ENCODE measurements at places on chromosomes 5 and 9. TPM values are rescaled to one million over a fixed set of nuclear protein-coding genes. Genes with fewer than 3 reads are reported as not detected.

GRCh38 chr9:32881948-32882347 is 98.6 kb downstream of the TMEM215 start:
- no peak overlapping the region for H3K27ac ChIP-seq
- no peaks in the 10 kb centered on the region for H3K36me3 ChIP-seq
- H3K4me1 ChIP-seq: no peaks in the 10 kb centered on the region
- H3K4me3 ChIP-seq: no peak overlapping the region
- no peak for DNase-seq

The AIF1L gene
- total RNA-seq: 27.3 TPM

The CCDC180 gene
- 0.98 TPM for total RNA-seq

DNA sequence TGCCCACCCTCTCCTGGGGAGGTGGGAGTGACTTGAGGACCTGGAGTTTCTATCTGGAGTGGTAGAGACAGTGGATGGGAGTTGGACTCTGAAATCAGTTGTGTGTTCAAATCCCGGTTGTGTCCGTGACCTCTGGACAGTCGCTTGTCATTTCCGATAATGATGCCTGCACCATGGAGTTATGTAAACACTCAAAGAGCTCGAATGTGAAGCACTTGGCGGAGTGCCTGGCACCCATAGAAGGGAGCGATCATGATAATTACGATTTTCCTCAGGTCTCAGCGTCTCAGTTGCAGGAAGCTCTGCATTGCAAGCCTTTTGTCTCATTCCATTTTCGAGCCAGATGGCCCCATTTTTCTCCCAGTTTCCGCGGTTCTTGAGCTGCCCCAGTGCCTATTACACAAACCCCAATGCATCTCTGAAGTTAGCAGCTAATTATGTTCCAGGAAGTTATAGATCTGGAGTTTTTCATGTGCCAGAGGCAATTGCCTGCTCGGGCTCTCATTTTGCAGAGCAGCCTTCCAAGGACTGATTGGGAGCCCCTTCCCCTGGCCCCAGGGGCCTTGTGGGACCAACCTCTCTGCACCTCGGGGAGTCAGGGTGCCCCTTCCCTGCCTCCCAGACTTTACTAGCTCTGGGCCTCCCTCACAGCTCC is 175.5 kb upstream of the MVB12B start:
- peak; percentile 32 for DNase-seq
- no peak overlapping the region for H3K27ac ChIP-seq
- H3K4me1 ChIP-seq: no peaks in the 10 kb centered on the region
- H3K36me3 ChIP-seq: no peaks in the 10 kb centered on the region
- no peak overlapping the region for H3K4me3 ChIP-seq

- peak overlapping the region; percentile 81 for H3K4me3 ChIP-seq
- H3K36me3 ChIP-seq: no peaks in the 10 kb centered on the region
- H3K27ac ChIP-seq: peak overlapping the region; percentile 74
- DNase-seq: peak; percentile 60
- H3K4me1 ChIP-seq: peaks cover 19% of the 10 kb centered on the region
- H3K27me3 ChIP-seq: no peaks in the 10 kb centered on the region
Measured at GRCh38 chr5:154189256-154189818, 1.2 kb upstream of the GALNT10 start.

The SLC22A4 gene
- 2.8 TPM for total RNA-seq

The SPINK4 gene
- not detected for total RNA-seq

- H3K27me3 ChIP-seq: no peaks in the 10 kb centered on the region
- no peak for DNase-seq
- H3K36me3 ChIP-seq: no peaks in the 10 kb centered on the region
- H3K27ac ChIP-seq: no peak overlapping the region
Measured at GRCh38 chr5:158529454-158529853, 570.3 kb downstream of the EBF1 start.

GRCh38 chr5:133336121-133336968 is 276.0 kb downstream of the FSTL4 start:
- H3K27me3 ChIP-seq: no peaks in the 10 kb centered on the region
- H3K4me3 ChIP-seq: no peak overlapping the region
- H3K36me3 ChIP-seq: no peaks in the 10 kb centered on the region
- H3K27ac ChIP-seq: no peak overlapping the region
- no peaks in the 10 kb centered on the region for H3K4me1 ChIP-seq
- no peak for DNase-seq

DNA sequence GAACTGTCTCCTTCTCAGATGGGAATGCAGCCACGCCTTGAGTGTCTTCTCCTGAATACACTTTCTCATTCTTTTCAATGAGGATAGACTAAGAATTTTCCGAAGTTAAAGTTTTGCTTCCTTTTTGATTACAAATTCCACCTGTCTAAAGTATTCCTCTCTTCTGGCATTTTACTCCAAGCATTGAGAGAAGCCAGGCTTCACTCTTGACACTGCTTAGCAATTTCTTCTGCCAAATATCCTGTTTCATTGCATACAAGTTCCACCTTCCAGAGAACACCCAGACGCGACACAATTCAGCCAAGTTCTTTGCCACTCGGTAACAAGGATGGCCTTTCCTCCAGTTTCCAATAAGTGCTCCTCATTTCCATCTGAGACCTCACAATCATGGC is 35.6 kb upstream of the COL5A1 start:
- H3K36me3 ChIP-seq: no peaks in the 10 kb centered on the region
- no peak overlapping the region for H3K4me3 ChIP-seq
- DNase-seq: no peak
- H3K27ac ChIP-seq: no peak overlapping the region
- no peaks in the 10 kb centered on the region for H3K27me3 ChIP-seq
- no peaks in the 10 kb centered on the region for H3K4me1 ChIP-seq

DNA sequence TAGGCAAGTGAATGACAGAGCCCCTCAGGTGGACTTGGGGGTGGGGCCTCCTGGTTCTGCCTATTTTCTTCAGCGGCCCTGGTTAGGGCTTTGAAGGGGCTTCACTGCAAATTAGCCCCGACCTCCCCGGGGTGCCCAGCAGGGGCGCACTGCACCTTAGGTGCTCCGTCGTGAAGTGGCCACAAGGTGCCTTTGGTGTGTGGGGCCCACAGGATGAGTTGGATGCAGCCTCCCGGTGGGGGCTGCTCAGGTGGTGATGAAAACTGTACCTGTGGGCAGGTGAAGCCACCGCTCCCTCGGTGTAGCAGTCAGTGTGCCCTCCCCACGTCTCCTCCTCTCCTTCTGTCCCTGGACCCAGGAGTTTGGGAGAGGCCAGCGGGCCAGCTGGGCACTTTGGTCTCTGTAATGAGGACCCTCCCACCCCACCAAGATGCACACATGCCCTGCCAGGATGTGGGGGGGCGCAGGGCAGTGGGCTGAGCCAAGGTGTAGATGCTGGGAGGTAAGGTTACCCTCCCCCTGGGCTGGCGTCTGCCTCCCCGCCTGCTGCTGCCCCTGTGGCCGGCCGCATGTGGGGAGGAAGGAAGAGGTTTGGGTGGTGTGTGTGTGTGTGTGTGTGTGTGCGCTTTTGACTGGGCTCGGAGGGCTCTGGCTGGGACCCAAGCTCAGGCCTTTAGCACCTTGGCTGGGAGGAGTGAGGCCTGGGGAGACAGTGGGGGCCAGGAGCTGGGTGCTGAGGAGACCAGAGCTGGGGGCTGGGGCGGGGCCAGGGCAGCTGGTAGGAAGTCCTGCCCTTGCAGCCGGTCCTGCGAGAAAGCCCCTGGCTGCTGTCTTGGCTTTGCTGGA is 55.6 kb downstream of the RXRA start:
- H3K36me3 ChIP-seq: no peaks in the 10 kb centered on the region
- H3K27ac ChIP-seq: peak overlapping the region; percentile 39
- DNase-seq: no peak
- no peaks in the 10 kb centered on the region for H3K27me3 ChIP-seq
- H3K4me1 ChIP-seq: no peaks in the 10 kb centered on the region

DNA sequence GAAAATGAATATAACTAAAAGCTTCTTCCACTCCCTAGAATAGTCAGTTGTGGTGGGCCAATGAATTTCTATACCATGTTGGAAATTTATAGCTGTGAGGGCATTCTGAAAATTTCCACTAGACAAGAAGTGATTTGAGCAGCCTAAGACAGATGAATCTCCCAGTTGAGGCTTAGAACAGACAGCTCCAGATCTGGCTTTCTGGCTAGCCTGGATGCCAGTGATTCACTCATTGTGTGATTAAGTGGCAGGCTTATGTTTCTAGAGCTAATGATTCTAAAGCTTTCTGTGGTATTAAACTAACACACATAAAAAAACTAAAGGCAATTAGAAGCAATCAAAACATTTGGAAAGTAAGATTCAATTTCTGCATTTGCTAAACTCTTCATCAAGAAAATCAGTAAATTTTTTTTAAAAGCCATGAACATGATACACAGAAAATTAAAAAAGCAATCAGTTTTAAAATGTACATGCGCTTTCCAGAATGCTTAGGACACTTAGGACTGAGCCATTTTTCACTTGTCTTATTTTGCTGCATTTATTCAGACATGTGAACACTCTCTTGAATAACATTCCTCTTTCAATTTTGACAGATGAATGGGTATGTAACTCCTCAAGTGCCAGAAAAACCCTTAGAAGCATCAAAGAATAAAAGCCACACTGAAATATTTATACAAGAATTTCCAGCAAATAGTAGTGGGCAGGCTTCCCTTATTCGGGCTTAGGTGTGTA is 100.5 kb upstream of the GNAQ start:
- H3K36me3 ChIP-seq: no peaks in the 10 kb centered on the region
- no peaks in the 10 kb centered on the region for H3K27me3 ChIP-seq
- no peak overlapping the region for H3K27ac ChIP-seq
- H3K4me3 ChIP-seq: no peak overlapping the region
- H3K4me1 ChIP-seq: no peaks in the 10 kb centered on the region

GRCh38 chr9:76297721-76298239 is 96.4 kb downstream of the RFK start:
- peak overlapping the region; percentile 48 for H3K27ac ChIP-seq
- H3K36me3 ChIP-seq: no peaks in the 10 kb centered on the region
- no peaks in the 10 kb centered on the region for H3K27me3 ChIP-seq
- DNase-seq: no peak
- no peaks in the 10 kb centered on the region for H3K4me1 ChIP-seq

The AFAP1L1 gene
- 45.6 TPM for total RNA-seq

DNA sequence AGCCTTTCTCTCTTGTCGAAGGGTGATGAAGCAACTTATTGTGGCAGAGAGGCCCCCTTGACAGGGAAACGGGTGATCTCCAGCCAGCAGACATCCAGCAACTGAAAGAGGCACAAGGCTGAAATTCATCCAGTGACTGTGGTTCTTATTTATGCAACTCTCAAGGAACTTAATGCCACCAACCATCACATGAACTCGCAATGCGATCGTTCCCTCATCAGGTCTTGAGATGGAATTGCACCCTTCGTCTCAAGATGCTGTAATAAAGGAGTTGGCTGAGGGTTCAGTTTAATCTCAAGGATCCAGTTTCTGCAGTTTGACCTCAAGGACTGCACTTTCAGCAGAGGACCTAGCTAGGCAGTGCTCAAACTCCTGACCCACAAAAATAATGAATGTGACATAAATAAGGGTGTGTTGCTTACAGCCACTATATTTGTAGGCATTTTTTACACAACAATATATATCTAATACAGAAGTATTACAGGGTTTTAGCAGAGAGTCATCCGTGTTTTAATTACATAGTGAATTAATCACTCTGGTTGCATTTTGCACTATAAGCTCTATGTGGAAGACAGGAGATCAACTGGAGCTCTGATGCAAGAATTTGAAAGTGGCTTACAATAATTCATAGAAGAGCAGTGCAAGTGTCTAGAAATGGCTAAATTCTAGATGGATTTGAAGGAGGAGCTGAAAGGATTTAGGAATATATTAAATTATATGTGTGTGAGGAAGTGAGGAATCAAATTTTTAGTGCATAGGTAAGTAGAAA is 957.8 kb upstream of the CTNND2 start:
- no peaks in the 10 kb centered on the region for H3K4me1 ChIP-seq
- DNase-seq: no peak
- H3K4me3 ChIP-seq: no peak overlapping the region
- H3K36me3 ChIP-seq: no peaks in the 10 kb centered on the region
- no peaks in the 10 kb centered on the region for H3K27me3 ChIP-seq

The TSSK1B gene
- not detected for total RNA-seq

The WNT8A gene
- not detected for total RNA-seq

- peaks cover 23% of the 10 kb centered on the region for H3K4me1 ChIP-seq
- DNase-seq: no peak
- H3K36me3 ChIP-seq: no peaks in the 10 kb centered on the region
- H3K27me3 ChIP-seq: no peaks in the 10 kb centered on the region
Measured at GRCh38 chr5:132011622-132012343, at the start of gene ACSL6. Gene ACSL6 (minus strand): TSS chr5:132011658. CDS start chr5:132011553, 105 bp downstream.

DNA sequence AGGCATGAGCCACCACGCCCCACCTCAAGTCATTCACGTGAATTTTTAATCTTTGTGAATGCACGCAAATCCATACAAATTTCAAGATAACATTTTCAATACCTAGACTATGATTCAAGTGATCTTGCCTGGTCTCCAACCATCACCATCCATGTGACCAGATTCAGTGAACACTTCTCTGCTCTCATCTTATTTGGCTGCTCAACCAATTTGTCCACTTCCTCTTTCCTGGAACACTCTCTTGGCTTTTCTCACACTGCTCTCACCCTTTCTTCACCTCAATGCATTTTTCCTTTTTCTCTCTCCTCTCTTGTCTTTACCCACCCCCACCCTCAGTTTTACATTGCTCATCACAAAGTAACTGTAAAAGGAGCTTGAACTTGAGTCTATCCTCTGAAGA is 354.7 kb upstream of the KIF2A start:
- H3K27me3 ChIP-seq: no peaks in the 10 kb centered on the region
- no peaks in the 10 kb centered on the region for H3K4me1 ChIP-seq
- DNase-seq: no peak
- no peak overlapping the region for H3K4me3 ChIP-seq
- no peak overlapping the region for H3K27ac ChIP-seq
- H3K36me3 ChIP-seq: no peaks in the 10 kb centered on the region

- H3K4me3 ChIP-seq: no peak overlapping the region
- DNase-seq: no peak
- no peaks in the 10 kb centered on the region for H3K36me3 ChIP-seq
- no peak overlapping the region for H3K27ac ChIP-seq
Measured at GRCh38 chr5:22965960-22966359, 112.8 kb upstream of the CDH12 start.

The OTP gene
- not detected for total RNA-seq

GRCh38 chr9:87120610-87121009 is 173.3 kb upstream of the GAS1 start:
- DNase-seq: no peak
- H3K27ac ChIP-seq: no peak overlapping the region
- no peaks in the 10 kb centered on the region for H3K36me3 ChIP-seq
- H3K27me3 ChIP-seq: no peaks in the 10 kb centered on the region
- peaks cover 31% of the 10 kb centered on the region for H3K4me1 ChIP-seq
